Activated gamma-delta T cell treated with Interleukin-2 at 50 U/mL for 16 hours (primary cell): ENCODE measurements at places on chromosomes 6 and 20.

DNA sequence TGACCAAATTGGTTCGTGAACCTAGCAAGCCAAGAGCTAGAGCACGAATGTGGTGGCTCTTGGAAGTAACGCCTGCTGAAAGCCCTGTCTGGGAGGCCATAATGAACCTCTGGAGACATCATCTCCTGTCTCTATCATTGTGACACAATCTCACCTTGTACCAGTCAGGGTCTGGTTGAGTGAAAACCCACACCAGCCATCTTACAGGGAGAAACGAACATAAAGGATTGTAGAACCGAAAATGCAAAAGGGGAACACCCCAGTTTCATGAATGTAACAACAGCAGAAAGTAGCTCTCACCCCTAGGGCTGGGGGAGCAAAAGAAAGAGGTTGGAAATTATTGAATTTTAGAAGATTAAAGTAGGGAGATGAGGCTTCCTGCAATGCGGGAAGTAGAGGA lies 50.9 kb upstream of the TAB2 start:
- no peak for DNase-seq

DNA sequence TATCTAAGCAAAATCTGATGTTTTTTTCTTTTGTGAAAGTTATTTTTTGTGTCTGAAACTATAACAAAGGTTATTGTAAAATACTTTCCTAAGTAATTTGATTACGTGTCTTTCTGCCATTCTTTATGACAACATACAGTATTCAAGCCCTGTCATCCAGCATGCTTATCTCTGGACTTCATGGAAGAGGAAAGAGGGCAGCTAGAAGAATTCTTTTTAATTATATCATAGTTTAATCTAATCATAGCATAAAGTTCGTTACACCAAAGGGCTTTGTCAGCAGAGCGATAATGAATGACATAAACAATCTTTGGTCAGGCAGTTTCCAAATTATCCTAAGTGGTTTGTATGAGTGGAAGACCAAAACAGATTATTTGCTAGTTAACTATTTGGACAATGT lies 3.5 kb downstream of the ENPP3 start:
- DNase-seq: no peak

DNA sequence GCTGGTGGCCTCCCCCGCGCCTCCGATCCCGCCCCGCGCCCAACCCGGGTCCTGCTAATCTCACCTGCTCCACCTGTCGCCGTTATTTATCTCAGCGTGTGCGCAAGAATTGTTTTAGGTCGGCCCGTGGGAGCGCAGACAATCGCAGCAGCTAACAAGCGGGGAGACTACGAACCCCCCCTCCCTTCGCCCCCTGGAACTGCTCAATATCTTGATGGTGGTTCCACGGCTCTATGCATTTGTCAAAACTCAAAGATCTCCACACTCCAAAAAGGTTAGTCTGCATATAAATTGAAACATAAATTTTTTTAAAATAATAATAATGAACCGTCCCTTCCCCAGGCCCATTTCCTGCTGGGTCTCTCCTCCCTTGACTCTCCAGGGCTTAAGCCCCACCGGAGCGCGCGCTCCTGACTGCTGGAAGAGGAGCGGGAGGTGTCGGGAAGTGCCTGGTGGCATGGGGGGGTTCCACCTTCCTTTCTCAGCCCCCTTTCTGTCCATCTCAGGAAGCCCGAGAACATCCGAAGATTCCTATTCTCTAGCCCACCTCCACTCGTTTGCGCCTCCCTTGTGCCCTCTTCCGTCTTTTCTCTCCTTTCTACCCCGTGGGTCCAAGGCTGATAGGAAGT lies 1.6 kb upstream of the MDGA1 start:
- DNase-seq: peak; percentile 70

GRCh38 chr6:169164451-169164850 lies 89.2 kb downstream of the THBS2 start:
- DNase-seq: no peak

DNA sequence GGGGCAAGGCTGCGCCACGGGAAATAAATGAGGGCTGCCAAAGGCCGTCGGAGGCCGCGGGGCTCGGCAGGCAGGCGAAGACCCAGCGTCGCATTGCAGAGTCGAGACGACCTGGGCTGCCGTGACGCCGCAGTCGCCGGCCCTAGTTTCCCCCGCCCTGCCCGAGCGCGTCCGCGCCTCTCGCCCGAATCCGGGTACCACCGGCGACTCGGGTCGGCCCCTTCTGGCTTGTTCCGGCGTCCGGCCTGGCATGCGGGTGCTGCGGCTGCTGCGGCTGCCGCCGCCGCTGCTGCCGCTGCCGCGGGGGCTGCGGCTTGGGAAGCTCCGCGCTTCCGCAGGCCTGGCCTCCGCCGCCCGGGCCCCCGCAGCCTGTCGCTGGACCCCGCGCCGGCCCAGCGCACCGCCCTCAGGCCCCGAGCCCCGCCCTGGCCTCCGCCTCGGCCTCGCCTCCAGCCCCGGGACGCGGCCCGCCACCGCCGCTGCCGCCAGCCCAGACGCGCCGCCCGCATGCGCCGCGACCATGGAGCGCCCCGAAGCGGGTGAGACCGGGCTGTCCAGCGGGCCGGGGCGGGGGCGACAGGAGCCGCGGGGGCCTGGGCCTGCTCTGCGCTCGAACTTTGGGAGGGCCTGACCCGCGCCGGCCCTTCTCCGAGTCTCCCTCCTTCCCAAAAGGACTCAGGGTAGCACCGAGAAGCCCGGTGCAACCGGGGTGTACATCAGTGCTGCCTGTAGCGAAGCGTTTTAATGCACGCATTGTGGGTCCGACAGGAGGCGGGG lies at the start of gene AKAP7:
TSS of gene AKAP7 (plus strand) at position 224 of the 777 bp plus-strand sequence. CDS start at position 521, 297 bp downstream.
- peak; percentile 48 for DNase-seq

DNA sequence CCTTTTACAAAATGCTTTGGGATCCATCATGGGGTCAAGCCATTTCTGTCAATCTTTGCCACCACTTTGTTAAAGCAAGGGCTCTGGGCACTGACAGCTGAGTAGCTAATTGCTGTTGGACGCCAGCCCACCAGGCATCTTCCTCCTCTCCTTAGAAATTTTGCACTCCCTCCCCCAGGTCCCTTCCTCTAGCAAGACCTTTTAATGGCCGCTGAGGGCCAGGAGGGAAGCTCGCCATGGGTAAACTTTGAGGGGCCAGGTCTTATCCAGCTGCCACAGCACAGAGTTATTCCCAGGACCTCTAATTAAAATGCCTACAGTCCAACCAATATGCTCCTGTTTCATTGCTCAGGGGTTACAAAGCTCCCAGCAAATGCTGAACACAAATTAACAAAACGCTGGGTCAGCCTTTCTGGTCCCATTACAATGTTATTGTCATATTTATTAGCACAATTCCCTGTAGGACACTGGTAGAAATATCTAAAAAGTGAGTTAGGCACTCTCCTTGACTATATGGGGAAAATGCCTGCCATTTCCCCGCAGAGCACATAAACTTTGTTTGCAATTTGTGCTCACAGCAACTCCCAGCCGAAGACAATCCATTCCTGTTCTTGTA lies 16.8 kb downstream of the SCML4 start:
- DNase-seq: no peak

GRCh38 chr6:8075704-8076103 lies 11.5 kb upstream of the BLOC1S5 start:
- DNase-seq: no peak

GRCh38 chr20:58890518-58891085 lies 38.1 kb downstream of the GNAS start:
- DNase-seq: peak; percentile 69

DNA sequence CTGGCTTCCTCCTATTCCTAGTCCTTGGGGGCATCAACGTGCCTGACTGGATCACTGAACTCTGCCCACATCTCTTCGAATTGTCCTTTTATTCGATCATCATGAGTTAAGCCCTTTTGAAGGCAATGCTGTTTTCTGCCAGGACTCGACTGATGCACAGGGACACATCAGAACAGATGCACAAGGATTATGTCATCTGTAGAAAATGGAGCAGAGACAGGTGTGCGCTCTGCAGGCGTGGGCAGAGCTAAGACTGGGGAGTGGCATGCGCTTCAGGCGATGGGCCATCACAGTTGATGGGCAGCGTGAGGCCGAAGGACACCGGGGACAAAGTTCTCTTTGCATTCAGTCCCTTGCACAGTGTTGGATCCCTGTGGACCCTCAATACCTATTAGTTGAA lies 13.1 kb downstream of the GABRR1 start:
- DNase-seq: no peak

GRCh38 chr6:149856256-149856994 lies 7.7 kb downstream of the LRP11 start:
- no peak for DNase-seq

DNA sequence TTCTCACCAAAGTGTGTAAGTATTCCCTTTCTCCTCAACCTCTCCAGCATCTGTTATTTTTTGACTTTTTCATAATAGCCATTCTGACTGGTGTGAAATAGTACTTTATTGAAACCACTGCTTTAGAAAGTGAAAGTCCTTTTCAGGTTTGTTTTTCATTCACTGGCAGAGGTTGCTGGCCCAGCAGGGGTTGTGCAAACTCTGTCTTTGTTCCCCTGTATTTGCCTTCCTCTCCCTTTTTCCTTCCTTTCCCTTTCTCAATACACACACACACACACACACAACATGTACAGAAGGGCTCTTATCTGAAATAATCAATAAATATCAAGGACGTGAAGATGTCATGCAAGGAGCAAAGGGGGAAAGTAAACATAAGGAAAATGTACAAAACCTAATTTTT lies 99.8 kb downstream of the LY86 start:
- no peak for DNase-seq

GRCh38 chr6:122798099-122798641 lies 9.1 kb downstream of the SMPDL3A start:
- no peak for DNase-seq

DNA sequence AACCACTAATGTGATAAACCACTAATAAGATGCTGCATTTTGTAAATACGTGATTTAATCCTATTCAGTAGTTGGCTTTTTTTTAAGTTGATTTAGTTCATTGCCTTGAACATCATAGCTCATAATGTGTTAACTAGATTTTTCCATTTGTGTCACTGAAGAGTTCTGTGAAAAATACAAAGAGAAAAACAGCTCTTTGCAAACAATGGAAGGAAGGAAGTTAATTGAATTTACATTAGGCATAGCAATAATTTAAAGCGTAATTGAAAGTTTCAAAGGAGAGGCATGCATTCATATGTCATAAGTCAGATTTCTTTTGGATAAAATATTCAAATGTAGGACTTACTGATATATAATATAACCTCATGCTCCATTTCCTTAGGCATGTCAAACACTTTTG lies 102.3 kb downstream of the TBC1D7 start:
- DNase-seq: no peak

- DNase-seq: no peak
These were observed 189.4 kb upstream of the PRDM1 start for GRCh38 chr6:105896821-105897095.

DNA sequence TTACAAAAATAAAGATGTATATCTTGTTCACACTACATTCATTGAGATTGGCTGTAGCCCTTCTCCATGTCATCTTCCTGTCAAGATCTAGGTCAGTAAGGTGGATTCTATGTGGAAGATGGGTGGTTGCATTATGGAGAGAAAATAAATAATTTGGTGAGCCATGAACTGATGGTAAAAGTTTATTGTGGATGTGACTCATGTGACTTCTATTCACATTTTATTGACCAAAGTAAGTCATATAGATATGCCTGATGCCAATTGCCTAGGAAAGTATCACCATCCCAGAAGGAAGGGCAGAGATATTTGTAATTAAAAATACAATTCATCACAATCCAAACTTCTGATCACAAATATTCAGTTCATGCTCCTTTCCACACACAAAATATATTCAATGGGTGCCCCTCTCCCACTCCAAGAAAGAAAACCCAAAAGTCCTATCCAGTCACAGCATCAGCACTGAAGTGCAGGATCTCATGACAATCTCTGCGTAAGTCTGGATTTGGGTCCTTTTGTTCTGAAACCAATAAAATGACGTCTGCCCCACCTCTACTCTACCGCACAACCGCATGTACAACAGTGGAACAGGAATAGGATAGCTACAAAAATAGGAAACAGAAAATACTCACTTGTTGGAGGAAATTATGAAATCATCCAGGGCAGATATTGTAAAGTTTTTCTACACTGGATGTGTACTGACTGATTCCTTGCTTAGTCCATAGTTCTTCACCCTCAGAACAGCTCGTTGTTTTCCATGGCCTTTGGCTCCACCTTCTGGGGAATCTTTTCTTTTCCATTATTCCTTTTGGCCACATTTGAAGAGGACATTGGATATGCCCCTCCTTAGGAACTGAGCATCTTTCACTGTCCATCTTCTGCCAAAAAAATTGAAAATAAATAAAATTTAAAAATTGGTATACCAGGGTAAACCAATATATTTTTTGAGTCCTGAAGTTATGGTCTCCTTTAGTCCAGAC lies 16.1 kb upstream of the SLC17A3 start:
- no peak for DNase-seq

- DNase-seq: no peak
These were observed 11.5 kb downstream of the OR2H2 start for GRCh38 chr6:29596381-29596900.

DNA sequence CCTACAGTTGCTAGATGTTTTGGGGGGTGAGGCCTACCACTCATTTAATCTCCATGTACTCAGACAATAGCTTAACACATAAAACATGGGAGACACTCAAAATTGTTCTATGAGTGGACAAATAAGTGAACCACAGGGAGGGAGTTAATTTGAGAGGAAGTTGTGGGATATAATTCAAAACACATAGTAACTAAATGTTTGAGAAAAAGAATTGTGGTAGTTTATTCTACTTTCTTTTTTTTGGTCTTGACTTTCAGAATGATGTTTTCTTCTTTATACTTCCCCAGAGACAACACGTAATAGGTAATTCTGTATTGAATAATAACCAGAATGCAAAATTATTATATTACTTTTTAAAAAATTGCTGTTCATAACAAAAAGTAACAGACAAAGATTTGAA lies 453.8 kb downstream of the RFPL4B start:
- DNase-seq: no peak

DNA sequence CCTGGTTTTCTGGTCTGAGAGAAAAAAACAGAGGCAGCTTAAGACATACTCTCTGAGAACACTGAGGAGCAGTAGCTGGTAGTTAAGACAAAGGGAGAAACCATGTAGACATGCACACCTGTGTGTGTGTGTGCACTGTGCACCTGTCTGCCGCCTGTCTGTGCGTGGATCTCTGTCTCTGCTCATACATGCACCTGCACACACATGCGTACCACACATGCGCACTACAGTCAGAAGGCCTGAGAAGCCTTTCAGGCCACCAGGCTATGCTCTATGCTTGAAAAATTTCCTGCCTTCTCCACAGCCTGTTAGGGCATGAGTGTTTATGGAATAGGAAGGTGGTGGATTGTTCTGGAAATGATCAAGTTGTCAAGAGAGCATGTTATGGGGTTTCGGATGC lies 103.5 kb downstream of the CDH4 start:
- DNase-seq: no peak

GRCh38 chr6:139145661-139146060 lies 10.8 kb downstream of the HECA start:
- no peak for DNase-seq

GRCh38 chr20:50968289-50968688 lies 9.7 kb downstream of the MOCS3 start:
- DNase-seq: no peak
